GM12878 (cell line): ENCODE measurements at places on chromosomes 2 and 18. TPM values are rescaled to one million over a fixed set of nuclear protein-coding genes. Genes with fewer than 3 reads are reported as not detected.

Gene CCDC102B
- 3.1 and 3.7 TPM in 2 replicates for polyA plus RNA-seq

Gene ASB18
- polyA plus RNA-seq, result not detected in 2 replicates

Gene PAX3
- polyA plus RNA-seq, result not detected in 2 replicates

Gene CRYGC
- polyA plus RNA-seq, result not detected in 2 replicates

Gene EVA1A
- 0.42 TPM in 1 of 2 replicates, not detected in the other for polyA plus RNA-seq

Gene OTX1
- 0.09 and 0.20 TPM in 2 replicates for polyA plus RNA-seq

Gene C2orf80
- polyA plus RNA-seq, result not detected in 2 replicates

Gene STAT4
- 7.9 and 9.1 TPM in 2 replicates for polyA plus RNA-seq

Gene KIF1A
- polyA plus RNA-seq, result 0.04 and 0.20 TPM in 2 replicates

Gene SERPINB8
- polyA plus RNA-seq, result 17.0 and 17.2 TPM in 2 replicates

Gene NRP2
- 0.51 and 0.52 TPM in 2 replicates for polyA plus RNA-seq

Gene AOX1
- not detected in 2 replicates for polyA plus RNA-seq

Gene DSG3
- polyA plus RNA-seq, result 0.27 and 0.31 TPM in 2 replicates

Gene MYO5B
- polyA plus RNA-seq, result 1.5 and 2.5 TPM in 2 replicates

Gene PSME4
- polyA plus RNA-seq, result 11.1 and 11.6 TPM in 2 replicates

Gene CYP27C1
- polyA plus RNA-seq, result not detected in 2 replicates

Gene KHK
- polyA plus RNA-seq, result 11.8 and 12.4 TPM in 2 replicates

Gene FAM110C
- polyA plus RNA-seq, result not detected in 2 replicates

Gene TLX2
- polyA plus RNA-seq, result 3.2 and 3.6 TPM in 2 replicates

Gene RNF149
- polyA plus RNA-seq, result 15.9 and 18.4 TPM in 2 replicates

Gene GAD1
- polyA plus RNA-seq, result 0.32 and 1.1 TPM in 2 replicates

Gene AMER3
- not detected in 2 replicates for polyA plus RNA-seq

Gene LIMS3
- 0.11 and 0.36 TPM in 2 replicates for polyA plus RNA-seq

Gene POU3F3
- not detected in 2 replicates for polyA plus RNA-seq

Gene PPIG
- 114 and 117 TPM in 2 replicates for polyA plus RNA-seq

Gene LRRC30
- not detected in 2 replicates for polyA plus RNA-seq

Gene DHRS9
- not detected in 2 replicates for polyA plus RNA-seq

Gene SULT1C4
- not detected in 2 replicates for polyA plus RNA-seq

Gene SERPINB10
- 12.4 and 13.9 TPM in 2 replicates for polyA plus RNA-seq

Gene CXCR2
- 0.27 and 0.62 TPM in 2 replicates for polyA plus RNA-seq

Gene ACKR3
- polyA plus RNA-seq, result 5.3 and 6.1 TPM in 2 replicates

Gene ABCB11
- not detected in 2 replicates for polyA plus RNA-seq

Gene IRS1
- 0.43 and 0.58 TPM in 2 replicates for polyA plus RNA-seq
